NCI-H187 treated with DMSO at 0.1 percent for 48 hours (cell line): ENCODE measurements at places on chromosomes 16 and 17.

DNA sequence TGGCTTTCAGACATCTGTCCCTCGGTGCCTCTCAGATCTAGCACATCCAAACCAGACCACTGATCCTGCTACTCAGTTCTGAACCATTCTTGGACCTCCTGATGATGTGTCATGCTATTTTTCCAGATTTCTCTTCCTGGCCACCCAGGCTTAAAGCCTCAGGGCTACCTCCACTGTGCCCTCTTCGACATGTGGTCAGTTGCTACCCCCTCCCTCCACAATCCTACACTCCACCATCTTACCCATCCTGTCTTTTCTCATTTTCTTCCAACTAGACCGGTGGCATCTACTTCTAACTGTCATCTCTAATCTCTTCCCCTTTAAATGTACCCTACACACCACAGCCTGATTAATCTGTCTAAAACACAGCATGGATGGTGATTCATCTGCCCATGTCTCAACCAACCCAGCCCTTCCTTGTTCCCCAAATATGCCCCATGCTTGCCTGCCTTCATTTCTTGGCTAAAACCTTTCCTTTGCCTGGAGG lies 478.6 kb downstream of the SLC39A11 start:
- DNase-seq, result no peak

- no peak for DNase-seq
Observed at GRCh38 chr16:73028263-73028662, 19.7 kb downstream of the ZFHX3 start.

GRCh38 chr16:23435500-23435899 lies 17.5 kb downstream of the COG7 start:
- DNase-seq, result no peak

DNA sequence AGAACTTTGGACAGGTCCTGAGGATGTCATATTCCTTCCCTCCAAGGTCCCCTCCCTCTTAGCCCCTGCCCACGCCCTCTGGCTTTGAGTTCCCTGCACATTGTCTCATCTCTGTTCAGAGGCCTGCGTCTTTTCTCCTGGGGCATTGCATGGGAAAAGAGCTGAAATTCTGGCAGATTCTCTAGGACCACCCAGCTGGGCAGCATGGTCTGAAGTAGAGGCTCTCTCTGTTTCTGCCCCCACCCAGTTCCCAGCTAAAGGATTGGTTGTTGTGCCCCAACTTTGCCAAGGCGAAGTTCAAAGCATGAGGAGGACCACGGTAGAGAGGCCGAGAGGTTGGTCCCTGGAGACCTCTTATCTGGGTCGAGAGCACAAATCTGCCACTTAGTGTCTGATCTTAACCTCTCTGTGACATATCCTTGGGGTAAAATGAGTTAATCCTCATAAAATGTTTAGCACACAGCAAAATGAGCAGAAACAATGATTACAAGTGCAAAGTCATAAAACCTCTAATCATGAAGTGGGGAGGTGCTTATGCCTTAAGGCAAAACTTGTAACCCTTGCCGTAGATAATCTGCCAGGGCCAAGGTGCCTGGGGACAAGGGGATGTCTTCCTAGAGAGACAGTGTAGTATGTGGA lies 2.4 kb downstream of the ABAT start:
- DNase-seq, result no peak

- DNase-seq, result no peak
Observed at GRCh38 chr17:49556223-49556943, 19.3 kb upstream of the NXPH3 start.

DNA sequence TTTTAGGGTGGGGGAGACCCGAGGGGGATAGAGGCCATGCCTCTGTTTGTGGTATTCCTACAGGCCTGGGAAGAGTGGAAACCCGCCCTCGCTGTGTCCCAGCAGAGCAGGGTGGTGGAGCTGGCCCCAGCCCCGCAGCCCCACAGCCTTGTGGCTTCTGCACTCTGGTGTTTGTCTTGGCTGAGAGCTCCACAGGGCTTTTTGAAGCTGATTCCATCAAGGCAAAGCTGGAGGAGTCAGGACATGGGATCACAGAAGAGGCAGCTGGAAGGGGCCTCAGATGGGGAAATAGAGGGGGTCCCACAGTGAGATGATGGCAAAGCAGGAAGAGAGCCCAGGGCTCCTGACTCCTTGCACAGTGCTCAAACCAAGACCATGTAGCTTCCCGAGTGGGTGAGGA lies 5.0 kb upstream of the WFIKKN2 start:
- no peak for DNase-seq

GRCh38 chr17:32964541-32964940 lies 27.1 kb upstream of the SPACA3 start:
- no peak for DNase-seq

- DNase-seq, result no peak
Observed at GRCh38 chr17:11240041-11240840, 772 bp upstream of the SHISA6 start.

DNA sequence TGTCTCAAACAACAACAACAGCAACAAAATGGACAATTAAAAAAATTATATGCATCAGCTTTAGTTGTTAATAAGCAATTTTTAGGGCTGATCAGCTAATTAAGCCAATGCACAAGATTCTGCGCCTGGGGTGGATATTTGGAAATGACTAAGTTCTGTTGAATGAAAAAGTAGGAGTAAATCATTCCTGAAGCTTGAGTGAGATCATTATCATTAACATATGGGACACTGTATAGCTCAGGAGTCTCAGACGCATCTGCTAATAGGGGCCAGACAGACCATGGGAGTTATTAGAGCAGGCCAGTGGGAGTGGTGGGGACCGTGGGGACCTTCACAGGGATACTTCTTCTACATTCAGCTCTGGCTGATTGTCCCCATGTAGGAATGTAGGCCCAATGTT lies 22.8 kb downstream of the IRX5 start:
- DNase-seq, result no peak

DNA sequence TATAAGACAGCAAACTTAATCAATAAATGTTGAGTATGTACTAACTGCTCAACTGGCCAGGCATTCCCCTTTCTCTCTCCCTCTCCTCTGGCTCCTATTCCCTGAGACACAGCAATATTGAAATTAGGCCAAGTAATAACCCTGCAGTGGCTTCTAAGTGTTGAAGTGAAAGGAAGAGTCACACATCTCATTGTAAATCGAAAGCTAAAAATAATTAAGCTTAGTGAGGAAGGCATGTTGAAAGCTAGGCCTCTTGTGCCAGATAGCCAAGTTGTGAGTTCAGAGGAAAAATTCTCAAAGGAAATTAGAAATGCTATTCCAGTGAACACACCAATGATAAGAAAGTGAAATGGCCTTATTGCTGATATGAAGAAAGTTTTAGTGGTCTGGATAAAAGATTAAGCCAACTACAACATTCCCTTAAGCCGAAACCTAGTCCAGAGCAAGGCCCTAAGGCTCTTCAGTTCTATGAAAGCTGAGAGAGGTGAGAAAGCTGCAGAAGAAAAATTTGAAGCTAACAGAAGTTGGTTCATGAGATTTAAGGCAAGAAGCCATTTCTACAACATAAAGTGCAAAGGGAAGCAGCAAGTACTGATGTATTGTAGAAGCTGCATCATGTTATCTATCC lies 35.4 kb upstream of the ABCC11 start:
- DNase-seq, result no peak

DNA sequence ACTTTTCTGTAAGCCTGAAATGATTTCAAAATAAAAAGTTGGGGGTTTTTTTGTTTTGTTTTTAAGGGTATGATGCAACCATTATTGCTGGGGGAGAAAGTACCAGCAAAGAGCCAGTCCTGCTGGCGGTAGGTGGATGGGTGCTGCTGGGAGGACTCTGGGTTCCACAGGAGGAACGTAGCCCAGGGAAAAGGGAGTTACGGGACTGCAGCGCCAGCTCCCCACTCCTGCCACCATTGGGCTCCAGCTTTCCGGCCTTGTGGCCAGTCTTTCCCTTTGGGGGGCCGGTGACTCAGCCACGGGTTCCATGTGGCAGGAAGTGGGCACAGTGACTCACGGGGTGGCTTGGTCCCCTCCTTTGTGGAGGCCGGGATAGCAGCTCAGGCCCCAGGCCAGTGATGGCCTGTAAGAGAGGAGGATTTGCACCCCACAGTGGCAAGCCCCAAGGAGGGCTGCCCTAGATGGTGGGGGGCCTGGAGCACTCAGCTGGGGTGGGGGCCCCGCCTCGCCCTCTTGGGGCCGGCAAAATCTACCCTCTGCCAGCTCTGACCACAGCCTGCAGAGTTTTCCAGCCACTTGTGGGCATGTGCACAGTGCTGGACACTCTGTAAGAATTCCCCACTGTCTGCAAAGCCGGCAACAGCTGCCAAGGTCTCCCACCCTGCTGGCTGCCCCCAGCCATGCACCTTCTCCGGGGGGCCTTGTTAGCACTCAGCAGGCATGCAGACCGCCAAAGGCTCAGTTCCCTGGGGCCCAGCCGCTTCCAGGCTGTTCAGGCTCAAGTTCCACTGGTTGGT lies 30.4 kb downstream of the SOCS3 start:
- DNase-seq, result no peak

DNA sequence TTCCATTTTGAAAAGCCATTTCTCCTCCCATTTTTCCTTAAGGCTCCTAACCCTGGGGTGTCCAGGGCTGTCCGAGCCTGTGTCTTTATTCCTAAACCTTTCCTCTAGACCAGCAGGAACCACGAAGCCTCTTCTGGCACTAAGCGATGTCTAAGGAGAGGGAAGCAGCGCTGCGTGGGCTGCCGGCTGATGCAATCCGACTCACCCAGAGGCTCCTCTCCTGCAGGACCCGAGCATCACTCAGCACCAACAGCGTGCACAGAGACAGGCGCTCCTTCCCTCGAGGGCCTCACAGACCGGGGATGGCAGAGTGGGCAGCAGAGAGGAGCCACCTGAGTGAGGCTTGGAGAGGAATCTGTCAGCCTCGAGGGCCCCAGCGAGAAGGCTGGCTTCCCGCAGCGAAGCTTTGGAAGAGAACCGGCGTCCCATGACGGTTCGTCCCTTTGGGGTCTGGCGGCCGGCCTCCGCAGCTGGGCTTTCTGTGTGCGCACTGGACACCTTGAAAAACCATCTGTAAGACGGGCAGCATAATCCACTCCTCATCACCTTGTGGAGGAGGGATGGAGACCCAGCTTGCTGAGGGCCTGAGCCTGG lies 174.3 kb downstream of the FOXL1 start:
- DNase-seq, result no peak

- no peak for DNase-seq
Observed at GRCh38 chr16:16908077-16908476, 529.1 kb downstream of the NPIPA7 start.

GRCh38 chr17:16516594-16517051 lies 24.6 kb upstream of the LRRC75A start:
- no peak for DNase-seq

- DNase-seq, result no peak
Observed at GRCh38 chr16:12188061-12188934, 211.8 kb downstream of the SNX29 start.

GRCh38 chr16:22726868-22727267 lies 87.1 kb upstream of the HS3ST2 start:
- DNase-seq, result no peak

DNA sequence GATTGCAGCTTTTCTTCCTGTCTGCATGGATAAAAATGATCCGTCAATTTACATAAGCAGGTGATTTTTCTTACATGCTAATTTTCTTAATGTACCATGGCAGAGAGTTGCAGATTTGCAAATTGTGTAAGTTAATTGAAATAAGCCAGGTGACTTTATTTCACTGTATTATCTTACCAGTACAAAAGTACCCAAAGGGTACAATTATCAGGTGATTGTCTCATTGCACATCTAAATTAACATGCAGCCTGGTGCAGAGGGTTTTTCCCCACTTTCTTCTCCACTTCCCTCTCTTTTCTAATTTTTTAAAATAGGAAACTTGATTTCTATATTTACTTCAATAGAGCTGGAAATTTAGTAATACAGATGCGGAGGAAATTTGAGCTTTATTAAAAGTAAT lies 11.2 kb downstream of the NLK start:
- no peak for DNase-seq

GRCh38 chr17:41710472-41711090 lies 1.6 kb upstream of the GAST start:
- no peak for DNase-seq

DNA sequence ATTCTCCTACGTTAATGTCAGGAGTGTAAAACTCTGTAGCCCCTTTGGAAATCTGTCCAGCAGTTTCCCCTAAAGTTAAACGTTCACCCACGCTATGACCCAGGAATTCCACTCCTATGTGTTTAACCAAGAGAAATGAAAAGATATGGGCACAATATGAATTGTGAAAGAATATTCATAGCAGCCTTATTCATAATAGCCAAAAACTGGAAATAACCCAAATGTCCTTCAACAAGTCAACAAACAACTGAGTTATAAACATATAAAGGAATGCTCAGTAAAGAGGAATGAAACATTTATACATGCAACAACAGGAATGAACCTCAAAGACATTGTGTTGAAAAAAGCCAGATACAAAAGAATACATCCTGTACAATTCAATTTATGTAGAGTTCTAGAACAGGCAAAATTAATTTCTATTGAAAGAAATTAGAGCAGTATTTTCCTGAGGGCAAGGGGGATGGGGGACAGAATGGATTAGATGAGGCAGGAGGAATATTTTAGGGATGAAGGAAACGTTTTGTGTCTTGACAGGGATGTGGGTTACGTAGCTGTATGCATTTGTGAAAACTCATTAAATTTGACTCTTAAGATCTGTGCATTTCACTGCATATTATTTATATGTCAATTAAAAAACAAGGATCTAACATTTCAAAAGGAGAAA lies 286.7 kb upstream of the CDH5 start:
- DNase-seq, result no peak

DNA sequence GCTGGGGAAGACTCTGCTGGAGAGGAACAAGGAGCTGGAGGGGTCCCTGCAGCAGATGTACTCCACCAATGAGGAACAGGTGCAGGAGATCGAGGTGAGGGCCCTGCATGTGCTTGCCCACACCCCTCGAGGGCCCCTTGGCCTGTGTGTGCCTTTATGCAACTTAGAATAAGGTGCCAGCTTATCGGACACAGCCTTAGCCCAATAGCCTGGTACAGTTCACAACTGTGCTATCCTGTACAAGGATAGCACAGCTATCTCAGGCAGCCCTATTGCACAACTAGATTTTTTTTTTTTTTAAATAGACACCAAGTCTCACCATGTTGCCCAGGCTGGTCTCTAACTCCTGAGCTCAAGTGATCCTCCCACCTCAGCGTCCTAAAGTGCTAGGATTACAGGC lies 12.1 kb downstream of the CDR2L start:
- no peak for DNase-seq

DNA sequence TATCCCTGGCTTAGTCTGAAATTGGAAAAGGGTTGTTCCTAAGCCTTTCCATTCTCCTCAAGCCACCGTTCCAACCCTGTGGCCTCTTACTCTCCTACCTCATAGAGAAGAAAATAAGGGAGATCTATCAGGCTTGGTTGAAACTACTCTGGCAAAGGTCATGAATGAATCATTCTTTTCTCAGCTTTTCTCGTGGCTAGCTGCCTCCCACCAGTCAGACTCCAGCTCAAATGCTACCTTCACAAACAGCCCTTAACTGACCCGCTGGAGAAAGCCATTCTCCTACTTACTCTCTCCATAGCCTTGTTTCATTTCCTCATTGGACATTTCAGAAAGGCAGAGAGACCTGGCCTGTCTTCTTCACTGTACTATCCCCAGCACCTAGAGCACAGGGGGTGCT lies 8.9 kb downstream of the MYH10 start:
- no peak for DNase-seq

GRCh38 chr16:85680352-85680944 lies 8.3 kb downstream of the GINS2 start:
- no peak for DNase-seq

- no peak for DNase-seq
Observed at GRCh38 chr16:6493555-6493954, 839.1 kb upstream of the RBFOX1 start.
